ENCODE measurements at places on chromosomes 2 and 18.

GRCh38 chr2:65456064-65456463, 23.7 kb upstream of the SPRED2 start:
- peak; percentile 71 for DNase-seq

DNA sequence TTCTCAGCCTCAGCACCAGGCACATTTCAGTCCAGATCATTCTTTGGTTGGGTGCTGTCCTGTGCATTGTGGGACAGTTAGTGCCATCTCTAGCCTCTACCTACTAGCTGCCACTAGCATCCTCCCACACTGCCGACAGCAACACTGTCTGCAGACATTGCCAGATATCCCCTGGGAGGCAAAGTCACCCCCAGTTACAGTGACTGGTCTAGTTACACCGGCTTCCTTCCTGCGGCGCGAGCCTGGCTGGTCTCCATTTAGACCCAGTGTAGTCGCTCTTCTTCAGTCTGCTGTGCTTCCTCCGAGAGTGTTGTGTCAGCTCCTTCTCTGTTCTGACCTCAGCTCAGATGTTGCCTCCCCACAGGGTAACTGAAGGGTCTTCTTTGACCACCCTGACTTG, 283.1 kb downstream of the PHLPP1 start:
- DNase-seq = no peak

- no peak for DNase-seq
Measured at GRCh38 chr2:48120112-48120511, 213.8 kb upstream of the FBXO11 start.

GRCh38 chr2:165757906-165758675, 36.0 kb downstream of the GALNT3 start:
- DNase-seq = no peak

- DNase-seq = no peak
Measured at GRCh38 chr2:170503971-170504809, 210.9 kb upstream of the SP5 start.

- DNase-seq = no peak
Measured at GRCh38 chr2:28420722-28421121, 28.1 kb downstream of the FOSL2 start.
